ENCODE measurements at places on chromosomes 16 and 17.
A peak's percentile ranks its signal among the peaks of the same experiment; 100 is the strongest.

GRCh38 chr17:47776330-47777197 lies 43.5 kb downstream of the TBX21 start:
- DNase-seq = peak; percentile 68

DNA sequence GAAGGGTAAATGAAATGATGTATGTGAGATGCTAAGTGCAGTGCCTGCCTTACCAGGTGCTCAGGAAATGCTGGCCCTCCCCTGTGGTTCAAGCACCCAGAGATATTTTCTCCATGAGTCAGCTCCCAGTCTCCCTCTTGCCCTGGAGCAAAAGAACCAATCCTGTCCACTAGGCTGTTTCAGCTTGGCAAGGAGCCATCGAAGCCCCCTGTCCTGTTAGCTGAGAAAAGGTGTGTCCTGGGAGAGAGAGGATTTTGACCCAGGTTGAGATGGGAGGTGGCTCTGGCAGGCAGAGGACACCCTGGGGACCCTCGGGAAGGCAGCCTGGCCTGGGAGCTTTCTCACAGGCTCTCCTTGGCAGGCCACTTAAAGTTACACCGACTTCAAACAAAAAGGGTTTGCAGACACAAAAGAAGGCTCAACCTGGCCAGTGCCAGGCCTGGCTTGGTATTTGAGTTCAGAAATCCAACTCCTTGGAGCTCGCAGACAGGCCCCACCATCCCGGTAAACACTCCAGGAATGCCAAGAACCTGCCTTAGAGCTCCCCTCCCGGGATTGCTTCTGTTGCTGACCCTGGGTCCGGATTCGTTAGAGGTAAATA lies 29.6 kb downstream of the NTN1 start:
- peak; percentile 62 for DNase-seq

GRCh38 chr17:44287651-44288050 lies 19.7 kb upstream of the SLC4A1 start:
- DNase-seq = no peak

DNA sequence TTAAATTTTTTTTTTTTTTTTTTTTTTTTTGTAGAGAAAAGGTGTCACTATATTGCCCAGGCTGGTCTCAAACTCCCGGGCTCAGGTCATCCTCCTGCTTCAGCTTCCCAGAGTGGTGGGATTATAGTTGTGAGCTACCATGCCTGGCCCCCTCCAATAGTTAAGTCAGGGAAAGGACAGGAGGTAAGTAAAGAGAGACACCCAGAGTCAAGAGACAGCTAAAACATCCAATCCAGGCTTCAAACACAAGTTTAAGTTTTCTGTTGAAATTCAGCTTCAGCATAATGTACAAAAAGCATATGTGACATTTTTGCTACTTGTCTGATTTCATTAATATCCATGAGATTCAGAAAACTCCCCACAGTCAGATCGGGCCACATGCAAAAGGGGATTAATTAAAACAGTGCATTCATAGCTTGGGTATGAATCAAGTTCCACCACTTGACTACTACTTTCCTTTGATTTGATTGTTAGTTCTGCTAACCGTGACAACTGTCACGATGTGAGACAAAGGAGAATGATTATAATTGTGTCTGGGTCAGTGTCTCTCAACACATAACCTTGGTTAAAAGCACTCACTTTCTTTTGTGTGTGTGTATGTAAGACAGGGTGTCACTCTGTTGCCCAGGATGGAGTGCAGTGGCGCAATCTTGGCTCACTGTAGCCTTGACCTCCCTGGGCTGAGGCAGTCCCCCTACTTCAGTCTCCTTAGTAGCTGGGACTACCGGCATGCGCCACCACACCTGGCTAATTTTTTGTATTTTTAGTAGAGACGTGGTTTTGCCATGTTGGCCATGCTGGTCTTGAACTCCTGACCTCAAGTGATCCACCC lies 184.9 kb downstream of the PARN start:
- DNase-seq = no peak

- peak; percentile 96 for DNase-seq
Observed at GRCh38 chr17:80008383-80008840, 27.3 kb downstream of the TBC1D16 start.

DNA sequence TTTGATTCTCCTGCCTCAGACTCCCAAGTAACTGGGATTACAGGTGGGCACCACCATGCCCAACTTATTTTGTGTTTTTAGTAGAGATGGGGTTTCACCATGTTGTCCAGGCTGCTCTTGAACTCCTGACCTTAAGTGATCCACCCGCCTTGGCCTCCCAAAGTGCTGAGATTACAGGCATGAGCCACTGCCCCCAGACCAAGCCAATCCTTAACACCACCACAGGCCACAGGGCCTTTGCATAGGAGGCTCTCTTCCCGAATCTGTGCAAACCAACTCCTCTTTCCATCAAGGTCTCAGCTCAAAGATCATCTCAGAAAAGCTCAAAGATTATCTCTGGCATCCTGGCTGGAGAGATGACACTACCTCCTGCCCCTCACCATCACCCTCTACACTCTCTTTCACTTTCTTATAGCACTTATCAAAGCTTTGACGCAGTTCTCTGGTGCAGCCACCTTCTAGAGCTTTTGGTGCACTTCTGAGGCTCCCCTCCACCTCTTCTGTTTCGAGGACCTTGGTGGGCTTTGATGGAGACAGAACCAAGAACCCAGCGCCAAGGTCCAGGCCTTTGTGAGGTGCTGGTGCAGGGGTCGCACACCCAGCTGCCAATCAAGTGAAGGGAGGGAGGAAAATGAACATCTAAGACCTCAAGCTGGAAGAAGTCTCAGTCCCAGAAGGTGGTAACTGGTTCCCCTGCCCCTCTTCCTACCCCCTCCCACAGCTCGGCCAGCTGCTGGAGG lies 23.2 kb upstream of the PHB1 start:
- DNase-seq = no peak

- DNase-seq = no peak
Observed at GRCh38 chr16:86949116-86949515, 368.1 kb downstream of the C16orf95 start.

DNA sequence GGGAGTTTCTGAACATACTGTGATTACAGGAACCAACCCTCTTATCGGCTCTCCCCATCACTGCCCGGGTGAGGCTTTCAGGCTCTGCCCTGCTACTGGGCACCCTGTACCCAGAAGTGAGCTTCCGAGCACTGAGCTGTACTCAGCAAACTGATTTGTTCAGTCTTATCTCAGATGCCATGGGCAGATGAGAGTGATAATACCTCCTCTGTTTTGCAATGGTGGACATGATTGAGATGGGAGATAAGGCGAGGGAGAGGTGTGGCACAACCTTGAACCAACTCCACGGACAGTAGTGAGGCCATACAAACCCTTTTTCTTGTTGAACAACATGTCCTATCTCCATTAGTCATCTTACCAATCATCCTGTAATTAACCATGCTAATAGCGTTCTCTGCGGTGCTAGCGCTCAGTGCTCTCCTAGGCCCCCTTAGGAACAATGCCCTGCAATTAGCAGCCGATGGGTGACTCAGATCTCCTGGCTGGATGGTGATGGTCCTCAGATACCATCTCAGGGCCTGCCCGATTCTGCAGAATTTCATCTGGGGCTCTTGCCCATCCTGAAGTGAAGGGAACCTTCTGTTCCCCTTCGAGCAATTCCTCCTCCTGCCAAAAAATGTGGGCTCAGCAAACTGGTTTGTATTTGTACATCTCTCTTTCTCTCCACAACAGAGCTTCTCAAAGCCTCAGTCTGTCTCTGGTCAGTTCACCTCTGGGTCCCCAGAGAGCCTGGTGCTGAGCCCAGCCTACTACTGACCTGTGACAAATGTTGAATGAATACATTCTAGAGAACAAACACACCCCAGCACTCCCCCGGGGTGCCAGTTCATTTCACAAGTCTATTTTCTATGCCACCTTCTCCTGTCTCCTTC lies 139.3 kb upstream of the IRX3 start:
- DNase-seq = no peak

GRCh38 chr16:29877266-29877961 lies 14.4 kb upstream of the CDIPT start:
- DNase-seq = peak; percentile 98

DNA sequence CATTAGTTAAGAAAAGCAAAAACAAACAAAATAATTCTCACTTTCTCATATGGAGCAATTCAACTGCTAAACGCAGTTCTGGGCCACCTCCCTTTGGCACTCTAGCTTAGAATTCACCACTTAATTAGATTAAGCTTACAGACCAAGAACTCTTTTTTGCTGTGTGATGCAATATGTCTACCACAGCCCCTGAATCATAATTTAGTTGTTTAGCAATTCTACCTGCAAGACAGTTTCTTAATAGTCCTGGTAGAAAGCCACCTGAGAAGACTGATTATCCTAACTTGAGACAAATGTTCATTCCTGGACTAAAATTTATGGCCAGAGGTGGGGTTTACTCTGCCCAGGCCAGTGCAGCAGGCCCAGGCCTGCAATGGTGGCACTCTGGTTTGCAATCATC lies 205.9 kb downstream of the HS3ST3A1 start:
- DNase-seq = no peak

DNA sequence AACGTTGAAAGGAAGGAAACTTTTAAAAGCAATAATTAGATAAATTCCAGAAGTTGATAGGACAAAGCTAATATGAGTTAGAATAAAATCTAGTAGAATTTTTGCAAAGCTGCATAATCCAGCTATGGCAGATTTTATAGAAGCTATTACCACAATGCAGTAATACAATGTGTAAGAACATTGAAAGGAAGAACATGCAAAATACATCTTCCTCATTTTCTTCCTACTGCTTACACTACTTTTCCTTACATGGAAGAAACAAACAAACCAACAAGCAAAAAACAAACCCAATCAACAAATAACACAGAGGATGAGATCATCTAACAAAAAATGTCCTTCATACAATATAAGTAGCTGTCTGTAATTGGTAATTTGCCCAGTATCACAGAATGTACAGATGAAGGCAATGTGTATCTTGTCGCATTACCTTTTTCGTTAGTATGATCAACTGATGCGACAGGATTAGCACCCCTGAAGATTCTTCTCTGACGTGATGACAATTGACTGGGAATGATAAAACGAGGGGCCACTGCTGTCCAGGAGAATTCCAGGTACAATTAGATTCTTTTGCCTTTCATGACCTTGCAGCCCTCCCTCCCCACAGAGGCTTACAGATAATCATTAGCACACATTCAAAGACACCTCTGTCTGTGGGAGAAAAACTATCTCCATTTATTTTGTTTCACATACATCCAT lies 21.2 kb upstream of the LRRC37A start:
- no peak for DNase-seq

DNA sequence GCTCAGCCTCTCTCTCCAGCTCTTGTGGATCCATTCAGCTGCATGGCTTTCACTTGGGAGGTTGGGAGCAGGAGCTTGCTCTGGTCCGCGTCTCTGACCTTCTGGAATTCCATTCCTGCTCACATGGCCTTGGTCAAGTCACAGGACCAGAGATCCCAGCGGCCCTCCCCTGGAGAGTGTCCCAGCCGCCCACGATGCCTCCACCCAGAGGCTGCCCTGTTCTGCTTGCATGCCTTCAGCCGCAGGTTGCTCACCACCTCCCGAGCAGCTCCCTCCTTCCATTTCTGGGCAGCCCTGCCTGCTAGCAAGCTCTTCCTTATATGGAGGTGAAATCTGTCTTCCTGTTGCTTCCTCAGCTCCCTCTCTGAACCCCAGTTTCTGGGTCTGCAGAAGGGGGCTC lies 32.6 kb downstream of the RAI1 start:
- DNase-seq = no peak

DNA sequence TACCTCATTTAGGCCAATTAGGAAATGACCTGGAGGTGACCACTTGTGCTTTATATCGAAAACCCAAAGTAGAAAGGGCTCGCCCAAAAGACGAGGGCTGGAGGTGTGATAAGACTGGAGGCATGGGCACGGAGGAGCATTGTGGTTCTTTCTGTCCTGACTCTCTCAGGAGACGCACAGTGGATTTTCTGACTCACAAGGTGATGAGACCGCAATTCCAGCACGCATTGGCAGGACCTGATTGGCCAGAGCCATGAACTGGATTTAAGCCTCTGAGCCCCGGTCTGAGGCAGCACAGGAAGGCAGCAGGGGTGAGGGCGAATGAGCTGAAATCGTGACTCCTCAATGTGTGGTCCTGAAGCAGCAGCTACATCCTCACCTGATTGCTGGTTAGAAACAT lies 559.1 kb upstream of the SALL1 start:
- no peak for DNase-seq

- DNase-seq = no peak
Observed at GRCh38 chr16:14497245-14498082, 132.6 kb downstream of the PARN start.

DNA sequence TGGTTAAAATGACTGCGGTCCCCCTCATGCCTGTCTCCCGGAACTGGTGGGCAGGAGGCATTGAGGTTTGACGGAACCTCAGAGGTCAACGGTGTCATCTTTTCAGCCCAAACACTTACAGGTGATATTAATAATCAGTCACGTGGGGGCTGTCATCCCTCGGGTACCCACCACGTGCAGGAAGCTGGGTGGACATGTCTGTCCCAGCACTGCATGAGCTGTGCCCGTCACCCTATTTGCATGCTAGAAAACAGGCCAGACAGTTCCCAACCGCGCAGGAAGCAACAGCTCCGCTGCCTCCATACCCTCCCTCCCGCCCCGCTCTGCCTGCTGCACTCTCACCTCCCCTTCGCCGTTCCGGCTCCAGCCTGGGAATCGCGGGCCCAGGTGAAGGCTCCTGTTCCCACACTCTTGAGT lies 1.4 kb downstream of the SYNGR3 start:
- no peak for DNase-seq
